ENCODE measurements at places on chromosomes 3 and 15.

DNA sequence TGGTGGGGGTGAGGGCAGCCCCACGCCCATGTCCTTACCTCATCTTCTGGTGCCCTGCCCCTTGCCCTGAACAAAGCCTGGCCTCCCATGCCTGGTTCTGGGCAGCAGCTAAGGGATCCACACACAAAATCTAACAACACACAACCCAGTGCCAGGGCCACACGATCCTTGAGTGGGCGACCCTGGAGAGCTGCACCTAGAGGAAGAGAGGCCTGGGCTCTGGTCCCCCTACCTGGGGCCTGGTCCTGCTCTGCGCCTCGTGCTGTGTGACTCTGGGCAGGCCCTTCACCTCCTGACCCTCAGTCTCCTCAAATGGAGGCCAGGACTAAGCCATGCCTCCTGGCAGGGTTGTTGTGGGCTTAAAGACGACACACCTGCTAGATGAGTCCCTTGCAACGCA, 20.0 kb upstream of the C3orf22 start:
- DNase-seq = no peak

GRCh38 chr3:169864270-169864669, 5.5 kb downstream of the LRRC31 start:
- no peak for DNase-seq

DNA sequence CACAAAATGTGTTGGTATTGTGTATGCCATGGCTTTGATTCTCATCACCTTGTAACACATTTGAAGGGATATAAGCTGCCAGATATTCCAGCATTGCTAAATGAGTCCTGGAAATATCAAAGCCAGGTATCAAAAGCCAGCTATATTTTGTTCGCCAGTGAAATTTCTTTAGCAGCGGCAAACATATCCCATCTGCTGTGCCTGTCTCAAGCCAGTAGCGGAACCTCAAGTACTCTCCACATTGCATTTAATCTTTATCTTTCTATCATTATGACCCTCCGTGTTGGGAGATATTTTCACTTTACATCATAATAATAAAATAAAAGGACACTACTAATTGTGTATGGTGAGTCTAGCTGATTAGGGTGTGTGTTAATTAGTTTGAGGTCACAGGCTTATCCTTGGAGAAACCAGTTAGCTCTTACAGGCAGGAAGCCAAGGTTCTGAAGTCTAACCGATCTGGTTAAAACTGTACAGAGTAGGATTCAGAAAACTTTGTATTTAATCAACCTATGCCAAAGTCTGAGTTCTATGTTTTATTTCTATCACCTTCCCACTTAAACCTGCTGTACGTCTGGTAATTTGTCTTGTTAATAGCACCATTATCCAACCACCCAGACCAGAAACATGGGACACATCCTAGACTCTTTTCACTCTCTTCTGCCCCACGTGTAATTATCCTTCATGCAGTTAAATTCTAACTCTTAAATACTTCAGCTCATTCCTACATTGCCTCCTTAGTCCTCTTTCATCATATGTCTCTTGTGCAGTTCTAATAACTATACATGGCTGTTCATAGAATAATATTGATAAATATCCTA, 14.5 kb downstream of the TIPARP start:
- DNase-seq = peak; percentile 40

DNA sequence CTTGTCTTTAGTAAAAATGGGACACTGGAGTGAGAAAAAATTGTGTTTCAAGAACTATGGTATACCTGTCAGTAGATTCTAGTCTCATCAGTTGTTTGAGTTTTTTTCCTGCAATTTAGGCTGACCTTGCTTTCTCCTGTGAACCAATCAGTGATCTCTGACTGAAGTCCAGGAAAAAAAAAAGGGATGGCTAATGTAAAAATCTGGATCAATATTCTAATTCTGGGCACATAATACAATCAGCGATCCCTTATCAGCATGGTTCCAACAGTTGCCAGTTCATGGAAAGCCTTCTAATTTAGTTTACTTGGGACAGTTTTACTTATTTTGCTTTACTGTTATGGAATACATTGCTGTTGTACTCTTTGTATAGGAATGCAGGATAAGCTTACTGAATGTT, 17.0 kb downstream of the TRPM7 start:
- no peak for DNase-seq

DNA sequence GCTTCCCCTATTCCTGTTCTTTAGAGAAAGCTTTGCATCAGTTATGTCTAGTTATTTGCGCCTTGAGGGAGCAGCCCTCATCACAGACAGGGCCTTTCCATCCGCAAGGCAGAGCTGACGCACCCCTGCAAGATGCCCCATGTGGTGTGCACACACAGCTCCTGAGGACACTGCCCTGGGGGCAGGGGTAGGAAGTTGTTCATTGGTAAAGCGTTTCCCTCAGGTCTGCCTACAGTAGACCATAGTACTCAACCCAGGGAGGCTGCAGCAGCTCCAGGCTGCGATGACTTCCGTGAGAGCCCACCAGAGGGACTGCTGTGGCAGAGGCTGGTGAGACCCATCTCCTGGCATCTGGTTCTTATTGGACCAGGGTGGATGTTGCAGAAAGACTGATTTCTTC, 55.1 kb upstream of the PLXNA1 start:
- no peak for DNase-seq

DNA sequence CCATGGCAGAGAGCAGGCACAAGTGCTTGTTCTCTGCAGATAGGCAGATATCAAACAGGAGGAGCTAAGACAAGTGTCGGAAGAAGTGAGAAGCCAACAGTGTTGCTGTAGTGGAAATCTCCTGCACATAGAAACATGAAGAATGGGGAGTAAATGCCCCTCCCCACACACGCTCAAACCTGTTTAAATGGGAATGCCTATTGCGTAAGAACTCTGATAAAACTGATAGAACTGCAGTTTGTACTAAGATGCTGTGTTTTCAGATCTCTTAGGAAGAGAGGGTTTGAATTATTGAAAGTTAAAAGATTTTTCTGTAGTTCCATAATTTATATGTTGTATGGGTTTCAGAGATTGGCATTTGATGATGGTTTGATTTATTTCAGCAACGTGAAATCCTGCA, 19.6 kb downstream of the EIF2AK4 start:
- DNase-seq = no peak

- DNase-seq = no peak
These were observed 37.2 kb downstream of the BHLHE40 start for GRCh38 chr3:5016211-5017161.

DNA sequence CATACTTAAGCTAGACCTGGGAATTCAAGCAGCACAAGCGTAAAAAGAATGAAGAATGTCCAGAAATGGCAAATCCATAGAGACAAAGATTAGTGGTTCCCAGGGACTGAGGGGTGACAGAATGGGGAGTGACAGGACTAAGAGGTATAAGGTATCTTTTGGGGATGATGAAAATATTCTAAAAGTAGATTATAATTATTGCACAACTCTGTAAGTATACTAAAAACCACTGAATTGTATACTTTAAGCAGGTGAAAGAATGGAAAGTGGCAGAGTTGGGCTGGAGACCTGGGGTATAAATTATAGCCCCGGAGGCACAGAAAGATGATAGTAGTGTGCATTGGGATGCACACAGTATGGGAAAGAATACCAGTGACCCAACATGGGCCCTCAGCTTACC, 5.6 kb downstream of the BRK1 start:
- DNase-seq = no peak

GRCh38 chr3:13025778-13026518, 47.3 kb downstream of the IQSEC1 start:
- no peak for DNase-seq

DNA sequence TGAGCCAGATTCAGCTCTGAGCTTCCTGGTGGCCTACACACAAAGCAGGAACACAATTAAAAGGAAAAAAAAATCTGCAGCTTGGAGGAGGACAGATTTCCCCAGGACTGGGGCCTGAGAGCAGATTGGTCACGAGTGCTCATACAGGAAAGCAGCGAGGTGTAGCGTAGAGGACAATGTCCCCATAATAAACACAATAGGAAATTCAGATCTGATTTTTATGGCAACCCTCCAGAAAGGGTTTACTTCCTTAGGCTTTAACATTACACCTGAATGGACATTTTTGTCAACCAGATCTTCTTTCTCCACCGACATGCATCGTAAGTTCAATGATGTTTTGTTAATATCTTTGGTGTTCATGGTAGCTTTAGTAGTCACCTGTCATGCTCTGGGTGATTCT, 23.3 kb downstream of the SLC6A20 start:
- DNase-seq = no peak

DNA sequence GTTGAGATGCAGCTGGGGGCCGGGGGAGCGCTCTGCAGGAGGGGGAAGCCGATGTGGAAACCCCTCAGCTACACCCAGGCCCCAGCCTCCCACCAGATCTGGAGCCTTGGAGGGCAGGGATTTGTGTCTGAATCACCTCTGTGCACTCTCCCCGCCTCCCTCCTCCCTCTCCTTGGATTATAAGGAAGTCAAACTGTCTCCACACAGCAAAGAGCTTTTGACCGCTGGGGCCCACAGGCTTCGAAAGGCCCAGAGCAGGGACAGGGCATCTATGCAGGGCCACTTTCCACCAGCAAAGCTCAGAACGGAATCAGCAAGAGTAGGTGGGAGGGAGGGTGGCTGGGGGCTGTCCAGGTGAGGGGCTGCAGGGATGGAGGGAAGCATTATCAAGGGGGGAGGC, 68.9 kb downstream of the IQSEC1 start:
- no peak for DNase-seq

DNA sequence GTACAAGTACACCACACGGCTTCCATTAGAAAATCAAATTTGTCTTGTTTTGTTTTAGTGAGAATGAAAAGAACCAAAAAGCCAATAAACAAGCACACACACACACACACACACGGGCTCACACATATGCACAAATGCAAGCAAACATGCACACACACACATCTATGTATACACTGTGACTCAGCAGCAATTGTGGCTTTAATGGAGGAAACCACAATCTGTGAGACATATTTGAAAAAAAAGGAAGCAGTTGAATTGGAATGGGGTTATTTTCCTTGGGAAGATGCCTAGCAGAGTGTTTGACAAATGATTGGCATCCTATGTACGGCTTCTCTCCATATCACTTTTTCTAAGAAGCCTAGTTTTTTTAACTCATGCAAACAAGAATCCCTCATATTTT, 201.1 kb upstream of the ARRDC4 start:
- no peak for DNase-seq

DNA sequence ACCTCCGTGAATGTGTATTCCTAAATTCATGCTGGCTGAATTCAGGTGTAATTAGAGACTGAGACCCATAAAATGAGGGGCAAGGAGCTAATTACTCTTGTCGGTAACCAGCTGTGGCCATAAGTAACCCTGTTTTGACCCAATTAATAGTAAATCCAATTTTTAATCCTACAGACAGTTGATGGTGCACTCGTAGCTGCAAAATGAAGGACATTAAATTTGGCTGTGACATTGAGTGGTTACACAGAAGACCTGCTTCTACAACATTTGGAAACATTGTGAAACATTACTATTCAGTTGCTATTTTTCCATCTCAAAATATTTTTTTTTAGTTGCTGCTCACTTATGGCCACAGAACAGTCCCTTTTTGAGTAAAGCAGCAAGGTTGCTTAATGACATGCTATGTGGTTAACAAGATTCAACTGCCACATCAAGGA, 33.0 kb downstream of the MBNL1 start:
- DNase-seq = no peak

DNA sequence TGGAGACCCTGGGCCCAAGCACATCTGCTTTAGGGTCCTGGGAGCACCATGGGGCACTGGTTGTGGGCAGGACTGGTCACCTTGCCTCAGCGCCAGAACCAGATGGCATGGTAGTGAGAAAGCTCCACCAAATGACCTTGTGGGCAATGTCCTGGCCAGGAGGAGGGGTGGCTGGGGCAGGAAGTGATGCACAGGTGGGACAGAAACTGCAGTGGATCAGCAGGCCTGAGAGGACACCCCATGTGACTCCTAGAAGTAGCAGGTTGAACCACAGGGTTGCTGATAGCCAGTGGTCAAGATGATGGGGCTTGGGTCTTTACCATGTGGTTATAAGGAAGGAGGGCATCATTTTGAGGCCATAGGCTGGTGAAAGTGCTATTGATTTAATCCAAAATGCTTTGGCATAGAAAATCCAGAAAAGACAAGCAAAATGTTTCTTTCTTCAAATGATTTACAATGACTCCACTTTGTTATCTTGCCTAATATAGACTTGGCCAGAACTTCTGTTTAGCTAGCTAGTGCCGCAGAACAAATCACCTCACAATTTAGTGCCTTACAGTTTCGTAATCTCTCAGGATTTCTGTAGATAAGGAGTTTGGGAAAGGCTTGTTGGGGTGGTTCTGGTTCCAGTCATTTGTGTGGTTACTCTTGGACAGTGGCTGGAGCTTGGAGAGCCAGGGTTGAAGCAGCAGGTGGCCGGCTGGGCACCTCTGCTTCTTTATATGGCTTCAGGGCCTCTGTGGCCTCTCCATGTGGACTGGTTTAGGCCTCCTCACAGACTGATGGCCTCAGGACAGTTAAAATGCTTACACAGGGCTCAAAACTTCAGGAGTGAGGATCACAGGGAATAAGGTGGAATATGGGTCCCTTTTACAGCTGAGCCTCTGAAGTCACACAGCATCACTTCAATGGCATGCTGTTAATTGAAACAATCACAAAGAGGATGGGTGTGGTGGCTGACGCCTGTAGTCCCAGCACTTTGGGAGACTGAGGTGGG, 27.5 kb downstream of the TMEM158 start:
- DNase-seq = no peak

- DNase-seq = no peak
These were observed 270.7 kb upstream of the LRTM1 start for GRCh38 chr3:55198554-55198953.

DNA sequence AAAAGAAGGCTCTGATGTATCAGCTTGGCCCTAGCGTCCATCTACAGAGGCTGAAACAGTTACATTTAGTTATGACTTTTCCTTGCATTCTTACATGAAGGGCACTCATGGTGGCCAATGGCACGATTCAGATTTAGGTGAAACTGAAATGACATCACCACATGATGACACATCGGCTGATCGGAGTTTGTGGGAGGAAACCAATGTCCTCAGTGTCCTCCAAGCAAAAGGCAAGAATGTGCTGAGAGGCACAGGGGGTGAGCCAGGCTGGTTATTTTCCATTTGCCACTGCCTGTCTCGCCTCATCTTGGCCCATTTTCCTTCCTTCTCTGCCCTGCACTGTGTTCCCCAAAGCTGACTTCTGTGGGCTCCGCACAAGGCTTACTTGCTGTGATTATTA, 34.4 kb downstream of the TARS3 start:
- no peak for DNase-seq

Measured in right lung (tissue), 10 donors.